ENCODE measurements at places on chromosomes 4 and X.

DNA sequence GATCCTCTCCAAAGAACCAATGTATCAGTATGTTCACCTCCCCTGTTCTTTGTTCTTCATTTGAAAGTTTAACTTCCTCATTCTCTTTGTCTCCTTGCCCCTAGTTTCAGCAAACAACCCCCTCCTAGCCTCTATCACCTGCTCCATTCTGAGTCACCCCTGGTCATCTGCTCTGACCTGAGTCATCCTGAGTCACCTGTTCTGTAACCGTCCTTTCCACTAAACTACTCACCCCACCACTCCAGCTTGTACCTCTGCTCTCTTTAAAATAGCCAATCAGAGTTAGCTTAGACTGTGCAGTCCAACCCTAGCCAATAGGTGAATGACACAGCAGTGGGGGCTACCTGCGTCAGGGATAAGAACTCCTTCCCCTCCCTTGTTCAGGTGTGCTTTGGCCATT is 249.8 kb upstream of the AADAT start:
- no peaks in the 10 kb centered on the region for H3K4me1 ChIP-seq
- H3K36me3 ChIP-seq: no peaks in the 10 kb centered on the region
- DNase-seq: no peak
- H3K4me3 ChIP-seq: no peak overlapping the region

DNA sequence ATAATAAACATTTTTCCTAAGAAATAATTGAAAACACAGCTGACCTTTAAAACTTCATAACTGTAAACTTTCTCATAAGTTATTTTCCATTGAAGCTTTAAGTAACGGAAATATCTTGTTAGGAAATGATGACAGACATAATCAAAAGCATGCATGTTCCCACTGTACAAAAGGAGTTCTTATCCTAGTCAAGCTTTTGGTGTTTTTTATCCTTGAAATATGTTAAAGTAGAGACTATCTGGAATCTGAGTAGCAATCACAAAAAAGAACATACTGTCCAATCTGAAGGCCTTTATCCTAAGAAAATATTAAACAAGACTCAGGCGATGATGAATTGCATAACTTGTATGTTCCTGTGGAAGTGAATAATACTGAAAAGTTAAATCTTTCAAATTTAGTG is 14.4 kb downstream of the GEMIN8 start:
- H3K27me3 ChIP-seq: no peaks in the 10 kb centered on the region
- no peak overlapping the region for H3K27ac ChIP-seq
- no peak for DNase-seq
- H3K36me3 ChIP-seq: no peaks in the 10 kb centered on the region

- H3K36me3 ChIP-seq: peaks cover 32% of the 10 kb centered on the region
- no peaks in the 10 kb centered on the region for H3K4me1 ChIP-seq
- H3K27ac ChIP-seq: no peak overlapping the region
- H3K4me3 ChIP-seq: no peak overlapping the region
Observed at GRCh38 chr4:40150932-40151331, 45.9 kb upstream of the RHOH start.

DNA sequence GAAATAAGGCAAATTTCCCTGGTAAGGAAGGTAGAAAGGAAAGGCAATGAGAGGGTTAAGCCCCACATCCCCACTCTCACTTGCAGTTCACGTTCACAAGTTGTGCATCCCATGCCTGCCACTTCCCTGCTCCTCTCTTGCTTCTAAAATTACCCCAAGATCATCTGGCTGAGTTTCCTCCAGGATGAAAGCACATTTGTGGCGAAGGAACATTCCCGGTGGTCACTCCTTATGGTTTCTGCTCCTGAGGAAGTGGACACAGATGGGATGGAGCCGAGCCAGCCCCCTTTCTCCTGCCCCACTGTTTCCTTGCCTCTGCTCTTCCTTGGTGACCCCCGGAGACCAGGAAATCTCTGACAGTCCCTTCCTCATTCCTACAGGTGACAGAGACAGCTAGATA is 37.5 kb downstream of the SPINK2 start:
- no peaks in the 10 kb centered on the region for H3K36me3 ChIP-seq
- no peak for DNase-seq
- no peaks in the 10 kb centered on the region for H3K27me3 ChIP-seq
- H3K4me3 ChIP-seq: no peak overlapping the region
- no peak overlapping the region for H3K27ac ChIP-seq
- peaks cover 7% of the 10 kb centered on the region for H3K4me1 ChIP-seq

GRCh38 chrX:78331708-78332107 is 4.3 kb upstream of the CYSLTR1 start:
- H3K4me1 ChIP-seq: peaks cover 4% of the 10 kb centered on the region
- H3K36me3 ChIP-seq: no peaks in the 10 kb centered on the region

- DNase-seq: no peak
- H3K27ac ChIP-seq: no peak overlapping the region
- H3K27me3 ChIP-seq: no peaks in the 10 kb centered on the region
- H3K4me1 ChIP-seq: no peaks in the 10 kb centered on the region
Observed at GRCh38 chr4:37001688-37002436, 242.7 kb upstream of the NWD2 start.

DNA sequence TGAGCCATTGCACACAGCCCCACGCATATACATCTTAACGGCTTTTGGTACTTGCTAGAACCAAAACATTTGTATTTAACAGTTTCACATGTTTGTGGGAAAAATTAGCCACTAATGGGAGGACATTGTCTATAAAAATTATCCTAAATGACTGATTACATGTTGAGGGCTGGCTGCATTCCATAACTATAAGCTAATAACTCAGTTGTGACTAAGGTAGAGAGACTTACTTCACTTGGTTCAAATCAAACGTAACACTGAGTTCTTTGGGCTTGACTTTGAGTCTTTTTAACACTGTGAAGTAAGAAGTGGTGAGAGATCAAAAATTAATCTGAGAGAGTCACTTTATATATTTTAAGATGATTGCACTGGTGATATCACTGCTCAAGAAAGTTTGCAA is 47.9 kb upstream of the PGRMC2 start:
- H3K4me1 ChIP-seq: no peaks in the 10 kb centered on the region
- H3K4me3 ChIP-seq: no peak overlapping the region
- H3K27ac ChIP-seq: no peak overlapping the region
- H3K36me3 ChIP-seq: no peaks in the 10 kb centered on the region
- no peak for DNase-seq

- H3K4me1 ChIP-seq: no peaks in the 10 kb centered on the region
- no peak for DNase-seq
- H3K27me3 ChIP-seq: no peaks in the 10 kb centered on the region
- H3K36me3 ChIP-seq: no peaks in the 10 kb centered on the region
Observed at GRCh38 chr4:57065730-57066482, 44.3 kb downstream of the IGFBP7 start.

DNA sequence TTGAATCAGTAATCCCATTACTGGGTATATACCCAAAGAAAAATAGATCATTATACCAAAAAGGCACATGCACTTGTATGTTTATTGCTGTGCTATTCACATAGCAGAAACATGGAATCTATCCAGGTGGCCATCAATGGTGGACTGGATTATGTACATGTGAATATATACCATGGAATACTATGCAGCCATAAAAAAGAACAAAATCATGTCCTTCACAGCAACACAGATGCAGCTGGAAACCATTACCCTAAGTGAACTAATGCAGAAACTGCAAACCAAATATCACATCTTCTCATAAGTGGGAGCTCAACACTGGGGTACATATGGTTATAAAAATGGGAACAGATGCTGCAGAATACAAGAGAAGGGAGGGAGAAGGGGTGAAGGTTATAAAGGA is 110.7 kb downstream of the ABCB7 start:
- no peaks in the 10 kb centered on the region for H3K27me3 ChIP-seq
- DNase-seq: no peak
- no peak overlapping the region for H3K27ac ChIP-seq
- H3K4me3 ChIP-seq: no peak overlapping the region

DNA sequence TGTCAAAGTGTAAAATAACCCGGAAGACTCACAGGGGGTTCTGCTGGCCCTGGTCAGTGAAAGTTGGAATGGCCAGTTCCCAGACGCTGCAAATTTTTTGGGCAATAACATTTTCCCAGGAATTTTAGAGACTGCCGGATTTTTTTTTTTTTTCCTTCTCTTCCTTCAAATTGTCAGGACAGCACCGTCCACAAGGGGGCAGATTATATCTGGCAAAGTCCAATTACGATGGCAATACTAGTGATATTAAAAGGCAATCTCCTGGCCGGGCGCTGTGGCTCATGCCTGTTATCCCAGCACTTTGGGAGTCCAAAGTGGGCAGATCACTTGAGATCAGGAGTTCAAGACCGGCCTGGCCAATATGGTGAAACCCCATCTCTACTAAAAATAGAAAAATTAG is 20.5 kb downstream of the SLC25A5 start:
- H3K36me3 ChIP-seq: no peaks in the 10 kb centered on the region
- no peak overlapping the region for H3K4me3 ChIP-seq
- no peaks in the 10 kb centered on the region for H3K27me3 ChIP-seq
- H3K27ac ChIP-seq: no peak overlapping the region
- H3K4me1 ChIP-seq: no peaks in the 10 kb centered on the region

DNA sequence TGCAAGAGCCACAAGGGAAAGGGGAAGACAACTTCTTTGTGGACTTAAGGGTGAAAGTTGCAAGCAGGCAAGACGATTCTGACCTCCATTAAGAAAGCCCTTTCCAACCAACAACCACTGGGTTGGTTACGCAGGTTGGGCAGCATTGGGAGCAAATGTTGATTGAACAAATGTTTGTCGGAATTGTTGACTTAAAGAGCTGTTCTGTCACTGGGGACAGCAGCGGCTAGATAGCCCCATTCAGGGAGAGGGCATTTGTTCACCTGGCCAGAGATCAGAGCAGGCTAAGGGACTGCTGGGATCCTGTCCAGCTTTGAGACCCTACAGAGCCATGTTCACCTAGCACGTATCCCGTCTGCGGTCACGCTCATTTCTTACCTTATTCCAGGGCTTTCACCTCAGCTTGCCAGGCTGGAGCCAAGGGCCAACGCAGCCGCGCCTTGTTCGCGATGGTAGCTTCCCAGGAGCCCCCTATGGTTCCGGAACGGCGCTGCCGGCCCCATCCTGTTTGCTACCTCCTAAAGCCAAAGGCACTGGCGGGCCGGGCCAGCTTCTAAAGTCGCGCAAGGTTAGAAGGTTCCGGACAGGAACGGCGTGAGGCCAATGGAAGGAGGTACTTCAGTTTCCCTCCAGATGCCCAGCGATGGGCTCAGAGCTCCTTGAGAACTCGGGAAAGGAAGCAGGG is 24.6 kb downstream of the F9 start:
- no peaks in the 10 kb centered on the region for H3K36me3 ChIP-seq
- H3K27ac ChIP-seq: no peak overlapping the region
- H3K4me3 ChIP-seq: no peak overlapping the region
- no peak for DNase-seq
- H3K27me3 ChIP-seq: no peaks in the 10 kb centered on the region

DNA sequence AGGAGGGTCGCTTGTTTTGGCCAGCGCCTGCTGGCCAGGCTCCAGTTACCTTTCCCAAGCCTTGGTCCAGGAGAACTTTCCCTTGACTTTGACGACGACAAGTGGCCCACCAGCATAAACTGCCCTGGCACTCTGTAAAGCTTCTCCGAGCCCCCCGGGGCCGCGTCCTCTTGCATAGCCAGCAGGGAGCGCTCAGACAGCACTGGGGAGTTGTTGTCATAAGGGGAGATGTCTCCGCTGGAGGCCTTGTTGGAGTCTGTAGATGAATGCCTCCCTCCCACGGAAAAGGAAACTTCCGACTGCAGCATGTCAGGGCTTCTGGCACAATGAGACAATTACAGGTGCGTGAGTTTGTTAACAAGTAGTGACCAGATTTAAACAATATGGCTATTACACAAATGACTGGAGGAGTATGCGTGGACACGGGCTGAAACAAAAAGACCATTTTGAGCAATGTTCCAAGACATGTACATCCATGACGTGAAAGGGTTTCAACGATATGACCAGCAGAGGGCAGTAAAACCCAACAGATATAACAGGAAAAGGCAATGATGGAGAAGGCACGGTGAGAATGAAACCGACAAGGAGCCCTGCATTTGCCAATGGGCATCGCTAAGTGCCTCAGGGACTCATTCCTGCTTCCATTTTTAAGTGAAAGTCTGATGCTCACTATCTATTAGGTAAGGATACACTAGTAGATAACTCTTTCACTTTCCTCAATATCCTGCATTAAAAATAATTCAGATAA is 33.0 kb downstream of the HCCS start:
- no peak overlapping the region for H3K27ac ChIP-seq
- no peak overlapping the region for H3K4me3 ChIP-seq
- no peaks in the 10 kb centered on the region for H3K4me1 ChIP-seq
- no peaks in the 10 kb centered on the region for H3K27me3 ChIP-seq

GRCh38 chr4:152738827-152739226 is 40.7 kb downstream of the TIGD4 start:
- no peaks in the 10 kb centered on the region for H3K27me3 ChIP-seq
- H3K4me1 ChIP-seq: no peaks in the 10 kb centered on the region
- H3K36me3 ChIP-seq: no peaks in the 10 kb centered on the region
- no peak overlapping the region for H3K4me3 ChIP-seq
- no peak overlapping the region for H3K27ac ChIP-seq

All from neural progenitor cell (in vitro differentiated cells).